ENCODE measurements at places on chromosomes 5 and 9. TPM values are rescaled to one million over a fixed set of nuclear protein-coding genes. Genes with fewer than 3 reads are reported as not detected.

Gene FOXB2
- not detected for total RNA-seq

Gene SARDH
- total RNA-seq = 1.3 TPM

Gene CDC20B
- total RNA-seq = 0.16 TPM

Gene AGXT2
- not detected for total RNA-seq

Gene GRM6
- total RNA-seq = not detected

Gene UNC5A
- not detected for total RNA-seq

Gene ARID3C
- total RNA-seq = 0.22 TPM

Gene PRRX2
- 0.35 TPM for total RNA-seq

All from CD8-positive, alpha-beta memory T cell (primary cell).